ENCODE measurements at places on chromosomes 11 and 22.

DNA sequence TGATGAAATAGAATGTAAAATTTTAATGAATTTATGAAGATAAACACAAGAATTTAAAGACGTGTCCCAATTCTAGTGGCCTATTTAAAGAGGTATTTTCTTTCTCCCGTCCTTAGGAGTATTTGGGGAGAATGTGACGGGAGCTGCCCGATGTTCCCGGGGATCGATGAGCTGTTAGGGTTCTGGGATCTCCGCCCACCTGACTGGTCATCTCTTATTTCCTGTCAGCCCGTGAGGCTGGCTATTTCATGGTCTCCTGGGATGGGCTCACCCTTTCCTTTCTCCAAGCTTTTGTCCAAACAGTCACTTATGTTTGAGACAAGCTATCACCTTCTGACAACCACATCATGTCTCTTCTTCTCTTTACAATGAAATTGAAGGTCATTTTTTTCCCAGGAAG is 16.9 kb upstream of the CLMP start:
- no peak for DNase-seq

GRCh38 chr11:3139086-3139440 is 26.0 kb downstream of the OSBPL5 start:
- DNase-seq: no peak

DNA sequence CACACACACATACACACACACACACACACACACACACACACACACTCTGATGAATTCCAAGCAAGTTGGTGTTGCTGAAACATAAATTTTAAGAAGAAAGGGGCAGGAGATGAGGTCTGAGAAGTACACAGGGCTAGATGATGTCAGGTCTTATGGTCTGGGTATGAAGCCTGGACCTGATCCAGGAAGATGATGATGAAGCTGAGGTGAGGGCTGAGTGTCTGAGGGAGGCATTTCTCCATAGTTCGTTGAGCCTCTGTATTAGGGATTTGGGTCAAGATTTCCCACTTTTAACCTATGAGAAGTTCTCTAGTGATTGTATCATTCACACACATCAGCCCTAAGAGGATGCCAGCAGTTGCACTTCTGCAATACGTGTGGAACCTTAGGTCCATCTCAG is 32.6 kb downstream of the KREMEN1 start:
- no peak for DNase-seq

DNA sequence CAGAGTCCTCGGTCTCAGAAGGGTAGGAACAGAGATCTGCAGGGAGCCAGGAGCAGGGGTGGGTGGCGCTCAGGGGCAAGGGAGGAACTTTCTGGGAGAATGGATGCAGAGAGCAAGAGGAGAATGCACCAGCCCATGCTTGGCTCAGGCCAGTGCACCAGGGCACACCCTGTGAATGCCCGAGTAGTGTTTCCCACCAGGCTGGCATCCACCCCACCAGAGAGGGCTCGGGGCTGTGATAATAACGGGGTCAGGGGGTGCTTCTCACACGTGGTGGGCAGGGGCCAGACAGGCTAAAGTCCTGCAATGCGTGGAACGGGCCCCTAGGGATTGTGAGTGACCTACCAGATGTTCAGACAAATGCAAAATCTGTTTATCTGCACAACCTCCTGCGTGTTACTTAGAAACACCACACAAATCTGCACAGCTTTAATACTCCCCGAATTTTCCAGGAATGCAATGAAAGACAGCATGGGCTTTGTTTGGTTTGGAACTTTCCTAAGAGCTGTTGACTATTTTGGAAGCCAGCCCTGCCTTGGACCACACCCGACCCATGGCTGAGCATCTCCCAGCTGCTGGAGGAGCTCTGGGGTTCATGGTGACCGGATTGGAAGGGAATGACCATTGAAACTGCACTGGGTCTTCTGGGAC is 368.3 kb downstream of the SHANK2 start:
- no peak for DNase-seq

DNA sequence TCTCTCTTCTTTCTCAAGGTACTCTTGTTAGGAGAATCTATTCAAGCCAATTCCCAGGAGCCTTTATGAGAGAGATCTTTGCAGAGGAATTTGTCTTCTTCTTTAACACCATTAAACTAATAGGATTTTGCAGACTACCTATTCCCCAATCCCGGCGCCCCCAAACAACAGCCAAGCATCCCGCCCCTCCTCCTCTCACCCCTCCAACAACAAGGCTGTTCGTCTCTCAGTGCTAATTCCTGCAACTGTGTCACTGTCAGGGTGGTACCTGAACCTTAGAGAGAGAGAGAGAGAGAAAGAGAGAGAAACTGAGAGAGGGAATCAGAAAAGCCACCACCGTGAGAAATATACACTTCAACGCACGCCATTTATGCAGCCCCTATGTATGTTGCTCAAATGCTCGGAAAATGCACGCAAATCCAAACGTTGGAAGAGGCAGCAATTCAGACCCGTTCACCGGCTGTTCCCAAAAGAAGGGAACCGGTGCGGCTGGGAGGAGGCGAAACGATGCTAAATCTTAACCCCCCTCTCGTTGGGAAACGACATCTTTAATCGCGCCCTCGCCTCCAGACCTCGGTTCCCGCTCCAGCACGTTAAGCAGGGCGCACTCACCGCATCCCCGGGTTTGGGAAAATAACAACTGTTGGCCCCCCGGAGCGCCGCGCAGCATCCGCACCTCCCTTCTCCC is 961 bp downstream of the KCNA4 start:
- DNase-seq: peak; percentile 59

- no peak for DNase-seq
Observed at GRCh38 chr11:1533342-1533725, 38.7 kb downstream of the DUSP8 start.

- DNase-seq: no peak
Observed at GRCh38 chr11:34501500-34501899, 12.1 kb downstream of the ELF5 start.

- peak; percentile 20 for DNase-seq
Observed at GRCh38 chr11:111419641-111420327, 40.7 kb upstream of the POU2AF1 start.
